ENCODE measurements at places on chromosomes 4 and X.

- DNase-seq = no peak
Observed at GRCh38 chr4:157582141-157582540, 361.6 kb downstream of the GRIA2 start.

DNA sequence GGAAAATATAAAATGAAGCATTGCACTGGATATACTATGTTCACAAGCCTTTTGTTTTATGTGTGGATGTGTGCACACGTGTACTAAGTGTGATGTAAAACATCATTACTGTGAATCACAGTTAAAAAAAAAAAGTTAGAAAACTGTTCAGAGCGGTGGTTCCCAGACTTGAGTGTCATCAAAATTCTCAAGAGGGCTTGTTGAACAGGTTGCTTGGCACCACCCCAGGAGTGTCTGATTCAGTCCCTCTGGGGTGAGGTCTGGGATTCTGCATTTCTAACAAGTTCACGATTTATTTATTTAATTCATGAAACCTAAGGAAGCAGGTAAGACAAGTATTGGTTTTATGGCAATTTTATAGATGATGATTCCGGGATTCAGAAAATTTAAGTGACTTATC, 1.8 kb downstream of the CENPU start:
- DNase-seq = no peak

GRCh38 chrX:44580466-44580865, 37.8 kb upstream of the FUNDC1 start:
- no peak for DNase-seq

DNA sequence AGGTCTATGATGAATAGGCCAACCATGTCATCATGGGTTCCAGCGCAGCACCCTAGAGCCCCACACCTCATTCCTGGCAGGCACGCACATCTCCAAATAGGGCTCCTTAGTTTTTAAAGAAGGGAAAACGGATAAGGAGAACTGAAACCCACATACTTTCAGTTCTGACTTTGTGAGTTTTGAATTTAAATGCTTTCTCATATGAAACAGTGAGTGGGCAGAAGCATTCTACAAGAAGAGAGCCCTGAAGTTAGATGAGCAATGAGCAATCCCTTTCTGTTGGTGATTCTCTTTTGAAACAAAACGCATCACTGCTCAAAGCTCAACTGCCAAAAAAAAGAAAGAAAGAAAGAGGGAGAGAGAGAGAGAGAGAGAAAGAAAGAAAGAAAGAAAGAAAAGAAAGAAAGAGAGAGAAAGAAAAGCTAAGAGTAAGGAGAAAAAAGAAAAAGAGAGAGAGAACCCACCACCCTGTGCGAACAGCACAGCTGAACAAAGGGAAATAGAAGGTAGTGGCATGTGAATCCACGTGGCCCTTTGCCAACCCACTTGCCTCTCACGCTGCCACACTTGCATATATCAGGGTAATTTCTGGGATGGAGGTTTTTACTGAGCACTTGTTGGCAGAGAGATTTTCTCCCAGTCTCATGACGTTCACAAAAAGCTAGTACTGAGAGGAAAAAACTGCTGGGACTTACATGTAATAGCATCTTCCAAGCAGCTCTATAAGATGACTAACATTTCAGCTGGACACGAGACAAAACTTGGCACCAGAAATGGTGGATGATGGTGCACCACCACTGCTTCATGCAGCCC, 31.0 kb downstream of the TMSB4X start:
- no peak for DNase-seq

DNA sequence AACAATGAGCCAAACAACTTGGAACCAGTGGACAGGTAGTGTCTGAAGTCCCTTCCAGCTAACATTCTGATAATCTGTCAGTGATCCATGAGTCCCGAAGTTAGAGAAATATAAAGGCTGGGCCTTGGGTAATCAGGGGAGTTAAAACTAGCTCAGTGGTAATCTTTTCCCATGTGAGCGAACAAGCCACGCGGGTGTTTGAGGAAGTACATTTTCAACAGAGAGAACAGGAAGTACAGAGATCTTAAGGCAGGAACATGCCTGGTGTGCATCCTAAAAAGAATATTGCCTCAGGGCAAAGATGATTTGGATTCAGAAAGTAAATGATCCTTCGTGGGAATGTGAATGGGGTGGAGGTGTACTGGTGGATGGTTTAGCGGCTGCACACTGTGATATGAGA, 42.9 kb downstream of the FNIP2 start:
- no peak for DNase-seq

DNA sequence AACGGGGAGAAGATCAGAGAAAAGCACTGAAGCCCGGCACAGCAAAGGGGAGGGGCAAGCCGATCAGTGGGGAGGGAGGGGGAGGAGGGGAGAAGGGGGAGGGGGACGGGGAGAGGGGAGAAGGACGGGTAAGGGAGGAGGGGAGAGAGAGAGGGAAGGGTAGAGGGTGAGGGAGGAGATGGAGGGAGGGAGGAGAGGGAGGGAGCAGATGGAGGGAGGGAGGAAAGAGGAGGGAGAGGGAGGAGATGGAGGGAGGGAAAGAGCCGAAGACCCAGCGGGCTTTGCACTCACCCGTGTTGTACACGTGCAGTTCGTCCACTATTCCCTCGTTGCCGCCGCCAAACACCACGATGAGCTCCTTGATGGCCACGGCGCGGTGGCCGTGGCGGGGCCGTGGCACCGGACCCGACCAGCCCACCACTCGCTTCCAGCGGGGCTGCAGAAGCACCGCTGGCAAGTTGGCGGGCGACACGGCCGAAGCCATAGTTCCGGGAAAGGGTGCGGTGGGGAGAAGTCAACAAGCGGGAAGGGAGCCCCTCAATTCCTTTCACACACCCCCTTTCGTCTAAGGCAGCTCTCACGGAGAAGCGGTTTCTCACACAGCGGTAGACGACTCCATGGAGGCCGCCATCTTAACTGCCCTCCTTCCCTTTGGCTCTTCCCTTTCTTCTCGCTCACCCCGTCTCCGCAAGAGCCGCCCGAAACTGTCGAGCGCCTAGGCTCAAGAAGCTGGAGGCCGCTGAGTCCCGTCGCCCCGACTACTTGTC, 1.1 kb downstream of the HCFC1 start:
- DNase-seq = peak; percentile 79

- DNase-seq = peak; percentile 5
Observed at GRCh38 chrX:48278958-48279357, 23.8 kb downstream of the SSX1 start.

GRCh38 chr4:113020966-113021365, 28.5 kb upstream of the ANK2 start:
- DNase-seq = no peak

GRCh38 chr4:8112672-8113071, 45.9 kb downstream of the ABLIM2 start:
- DNase-seq = no peak
